ENCODE measurements at places on chromosomes 3 and 15. TPM values are rescaled to one million over a fixed set of nuclear protein-coding genes. Genes with fewer than 3 reads are reported as not detected.
A peak's percentile ranks its signal among the peaks of the same experiment; 100 is the strongest.

DNA sequence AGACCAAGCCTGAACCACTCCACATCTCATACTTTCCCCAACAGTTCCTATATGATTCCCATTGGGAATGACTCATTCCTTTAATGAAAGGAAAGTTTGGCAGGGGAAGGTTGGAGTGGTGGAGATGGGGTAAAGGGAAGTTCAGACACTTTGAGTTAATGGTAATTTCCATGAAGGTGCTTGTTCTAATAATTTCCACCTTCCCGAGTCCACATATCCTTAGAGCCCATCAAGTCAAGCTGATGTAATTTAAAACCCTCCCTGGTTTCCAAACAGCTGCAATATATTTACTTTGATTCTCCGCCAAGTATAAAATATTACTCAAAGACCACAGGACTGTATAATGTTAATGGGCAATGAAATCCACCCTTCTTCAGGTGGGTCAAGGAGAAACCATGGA is 95.0 kb upstream of the GALNT15 start:
- peaks cover 12% of the 10 kb centered on the region for H3K36me3 ChIP-seq
- H3K4me1 ChIP-seq, result peaks cover 30% of the 10 kb centered on the region
- H3K27me3 ChIP-seq, result no peaks in the 10 kb centered on the region
- H3K4me3 ChIP-seq, result no peak overlapping the region
- peak overlapping the region; percentile 57 for H3K27ac ChIP-seq

- DNase-seq, result peak; percentile 34
- no peaks in the 10 kb centered on the region for H3K36me3 ChIP-seq
- H3K4me1 ChIP-seq, result peaks cover 64% of the 10 kb centered on the region
- H3K27ac ChIP-seq, result peak overlapping the region; percentile 93
- H3K27me3 ChIP-seq, result no peaks in the 10 kb centered on the region
Observed at GRCh38 chr3:52091586-52092270, 35.4 kb upstream of the DUSP7 start.

GRCh38 chr15:75029378-75030022 is 6.1 kb downstream of the PPCDC start:
- H3K36me3 ChIP-seq, result no peaks in the 10 kb centered on the region
- no peaks in the 10 kb centered on the region for H3K27me3 ChIP-seq
- peaks cover 54% of the 10 kb centered on the region for H3K4me1 ChIP-seq

- H3K4me3 ChIP-seq, result no peak overlapping the region
- no peak overlapping the region for H3K27ac ChIP-seq
- H3K36me3 ChIP-seq, result peaks cover 21% of the 10 kb centered on the region
- no peaks in the 10 kb centered on the region for H3K27me3 ChIP-seq
Observed at GRCh38 chr3:33380653-33381052, 59.6 kb downstream of the UBP1 start.

The SPINT1 gene
- 0.87 TPM for total RNA-seq

The KLHL40 gene
- not detected for total RNA-seq

Data from chondrocyte (in vitro differentiated cells).